Activated CD8-positive, alpha-beta memory T cell treated with anti-CD3 and anti-CD28 coated beads for 1 hour (primary cell): ENCODE measurements at places on chromosomes 4 and X.

DNA sequence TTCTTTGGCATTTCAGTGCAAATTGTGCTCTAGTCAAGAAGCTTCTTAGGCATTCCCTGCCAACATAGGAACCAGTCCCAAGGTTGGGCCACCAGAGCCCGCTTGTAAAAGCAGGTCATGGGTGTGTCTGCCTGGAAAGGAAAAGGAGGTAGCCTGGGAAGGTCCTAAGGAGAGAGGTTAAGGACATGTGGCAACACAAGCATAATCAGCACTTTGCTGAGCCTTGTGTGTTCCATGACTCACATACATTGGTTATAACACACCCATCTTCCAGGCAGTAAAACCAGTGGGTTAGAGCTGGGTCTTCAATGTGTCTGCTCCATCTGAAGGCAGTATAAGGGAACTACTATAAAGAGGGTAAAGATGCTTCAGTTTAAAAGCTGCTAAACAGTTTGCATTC is 165.0 kb downstream of the FHIP1A start:
- no peak for DNase-seq

DNA sequence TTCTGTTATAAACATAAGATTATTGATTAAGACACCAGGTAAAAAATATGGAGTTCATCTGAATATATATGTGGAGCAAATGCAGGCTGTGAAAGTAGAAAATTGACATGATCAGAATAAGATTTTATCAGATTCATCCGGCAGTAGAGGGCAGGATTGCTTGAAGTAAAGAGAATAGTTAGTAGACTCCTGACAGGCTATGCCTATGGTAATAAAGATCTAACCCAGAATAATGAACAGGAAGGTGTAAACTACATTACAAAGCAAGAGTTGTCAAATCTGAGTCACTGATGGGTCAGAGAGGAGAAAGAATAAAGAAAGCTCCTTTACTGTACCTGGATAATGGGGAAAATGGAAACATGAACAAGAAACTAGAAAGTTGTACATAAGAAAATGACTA is 20.8 kb upstream of the TMEM184C start:
- DNase-seq, result no peak

- no peak for DNase-seq
These were observed 242.9 kb upstream of the NEIL3 start for GRCh38 chr4:177066746-177067145.

GRCh38 chr4:45701621-45702020 is 422.2 kb downstream of the GABRG1 start:
- no peak for DNase-seq

DNA sequence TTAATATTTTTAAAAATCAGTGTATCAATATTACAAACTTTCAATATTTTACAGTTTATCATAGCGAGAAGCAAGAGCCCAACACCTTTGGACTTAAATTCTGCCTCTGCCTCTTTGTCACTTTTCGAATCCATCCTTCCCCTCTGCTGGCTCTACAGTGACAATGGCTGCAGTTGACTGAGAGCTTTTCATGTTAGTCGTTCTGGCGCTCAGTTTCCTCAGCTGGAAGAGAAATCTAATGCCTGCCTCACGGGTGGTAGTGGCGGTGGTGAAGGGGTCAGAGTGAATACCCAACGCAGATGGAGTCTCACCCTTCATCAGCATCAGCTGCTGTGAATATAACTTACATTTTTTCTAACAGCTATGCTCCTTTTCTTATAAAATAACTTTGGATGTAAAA is 144.8 kb downstream of the NWD2 start:
- no peak for DNase-seq

DNA sequence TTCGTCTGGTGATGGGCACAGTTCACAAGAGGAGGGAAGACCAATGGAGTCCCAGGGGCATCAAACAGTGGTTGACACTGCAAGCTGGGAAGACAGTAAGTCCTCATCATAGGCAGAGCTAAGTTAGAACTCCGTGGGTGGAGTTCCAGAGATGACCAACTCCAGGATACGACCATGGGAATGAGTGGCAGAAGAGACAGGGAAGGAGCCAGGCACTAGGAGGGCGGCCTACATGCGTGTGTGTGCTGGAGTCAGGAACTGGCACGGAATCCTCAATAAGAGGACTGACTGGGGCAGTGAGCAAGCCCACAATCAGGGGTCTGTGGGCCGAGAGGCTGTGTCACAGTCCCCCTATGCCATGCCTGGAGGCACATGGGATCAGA is 30.4 kb upstream of the IRAK1 start:
- no peak for DNase-seq
